ENCODE measurements at places on chromosomes 4 and X.

DNA sequence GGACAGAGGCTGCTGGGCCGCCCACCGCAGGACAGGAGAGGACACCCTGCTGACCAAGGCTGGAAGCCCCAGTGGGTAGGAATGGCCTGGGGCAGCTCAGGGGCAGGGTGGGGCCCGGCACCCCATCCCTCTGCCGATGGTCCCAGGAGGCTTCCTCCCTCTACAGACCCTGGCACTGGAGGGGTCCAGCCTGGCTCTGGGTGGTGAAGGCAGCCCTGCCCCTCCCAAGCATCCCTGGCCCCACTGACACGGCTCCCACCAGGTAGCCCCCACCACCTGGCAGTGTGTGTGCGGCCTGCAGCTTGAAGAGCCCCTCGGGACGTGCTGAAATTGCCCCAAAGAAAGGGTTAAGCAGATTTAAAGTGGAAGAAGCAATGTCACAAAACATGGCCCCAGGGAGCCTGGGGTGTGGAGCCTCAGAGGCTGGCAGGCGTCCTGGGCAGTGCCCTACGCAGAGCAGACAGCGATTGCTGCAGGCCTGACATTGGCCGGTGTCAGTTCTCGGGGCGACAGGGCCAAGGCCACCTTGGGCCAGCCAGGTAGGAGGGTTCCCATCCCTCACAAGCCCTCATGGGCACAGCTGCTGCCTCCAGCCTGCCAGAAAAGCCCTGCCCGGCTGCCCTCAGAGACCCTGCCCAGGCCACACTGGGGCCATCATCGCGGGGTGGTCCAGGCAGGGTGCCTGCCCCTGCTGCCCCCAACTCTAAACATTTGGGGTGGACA is 80.5 kb downstream of the FAM53A start:
- peak; percentile 13 for DNase-seq

DNA sequence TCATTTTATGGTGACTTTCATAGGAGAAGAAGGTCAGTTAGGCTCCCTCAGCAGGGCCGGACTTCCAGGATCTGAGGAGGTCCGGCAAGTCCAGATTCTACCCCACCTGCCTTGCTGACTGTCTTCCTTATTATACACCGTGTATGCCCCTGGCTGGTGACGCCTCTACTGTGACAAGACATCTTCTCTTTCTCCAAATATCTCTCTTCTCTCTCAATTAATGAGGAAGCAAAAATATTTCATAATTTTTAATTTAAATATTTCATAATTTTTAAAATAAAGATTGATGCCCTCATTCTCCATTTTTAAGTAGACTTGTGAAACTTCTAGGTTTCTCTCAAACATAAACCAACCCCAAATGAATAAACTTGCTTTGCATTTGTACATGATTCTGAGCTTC is 202.5 kb downstream of the NSUN7 start:
- DNase-seq = no peak

GRCh38 chr4:99052902-99053301 is 35.7 kb downstream of the ADH5 start:
- DNase-seq = no peak

DNA sequence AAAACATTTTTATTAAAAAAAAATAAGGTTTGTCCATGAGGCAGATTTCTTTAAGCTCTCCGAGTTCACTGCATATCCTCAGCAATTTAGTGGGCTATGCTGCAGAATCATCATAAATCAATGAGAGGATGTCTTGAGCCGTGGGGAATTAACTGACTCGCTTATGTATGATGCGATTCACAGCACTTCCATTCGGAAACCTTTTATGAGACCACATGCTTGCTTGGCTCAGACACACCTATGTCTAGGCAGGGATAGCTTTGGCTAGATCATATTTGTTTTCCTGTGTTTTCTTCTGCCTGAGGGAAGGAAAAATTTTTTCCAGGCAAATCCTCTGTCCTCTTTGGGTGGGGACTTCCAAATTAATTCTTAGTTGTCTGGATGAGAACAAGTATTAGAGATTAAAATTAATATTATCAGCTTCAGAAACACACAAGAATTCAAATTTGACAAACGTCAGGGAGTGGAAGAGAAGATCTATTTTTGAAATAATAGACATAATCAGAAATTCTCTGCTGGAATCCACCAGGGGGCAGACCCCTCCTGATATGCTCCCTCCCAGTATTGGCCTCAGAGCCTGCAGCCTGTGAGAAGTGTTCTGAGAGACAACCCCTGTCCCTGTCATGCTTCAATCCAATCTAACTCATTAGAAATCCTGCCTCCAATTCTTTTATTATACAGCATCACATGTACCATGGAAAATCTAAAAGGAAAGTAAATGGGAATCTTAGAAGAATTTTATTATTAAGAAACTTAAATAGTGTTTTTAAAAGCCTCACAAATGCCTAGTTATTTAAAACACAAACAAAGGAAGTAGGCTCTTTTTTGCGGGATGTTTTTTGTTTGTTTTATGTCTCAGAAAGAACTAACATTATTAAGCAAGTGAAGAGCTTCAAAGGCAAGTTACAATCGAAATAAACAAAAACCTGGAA is 345.1 kb upstream of the TACR3 start:
- DNase-seq = peak; percentile 66
